ENCODE measurements at places on chromosomes 4 and X.

DNA sequence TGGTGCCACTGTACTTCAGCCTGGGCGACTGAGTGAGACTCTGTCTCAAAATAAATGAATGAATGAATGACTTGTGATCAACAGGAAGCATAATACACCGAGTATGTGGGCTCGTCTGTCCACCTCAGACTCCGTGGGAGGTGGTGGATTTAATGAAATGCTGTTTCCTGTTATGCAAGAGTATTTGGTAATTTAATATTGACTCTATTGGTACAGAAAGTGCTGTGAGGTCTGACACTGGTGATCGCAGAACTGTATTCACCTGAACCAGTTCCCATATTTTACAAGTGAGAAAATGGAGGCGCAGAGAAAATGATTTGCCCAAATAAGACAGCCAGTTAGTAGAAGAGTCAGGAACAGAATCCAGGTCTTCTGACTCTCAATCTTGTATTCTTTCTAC is 423.3 kb downstream of the RAPGEF2 start:
- no peak for DNase-seq

GRCh38 chrX:1767026-1767425 is 152.2 kb downstream of the ASMT start:
- no peak for DNase-seq

- no peak for DNase-seq
Measured at GRCh38 chr4:93981594-93981993, 153.0 kb downstream of the ATOH1 start.

DNA sequence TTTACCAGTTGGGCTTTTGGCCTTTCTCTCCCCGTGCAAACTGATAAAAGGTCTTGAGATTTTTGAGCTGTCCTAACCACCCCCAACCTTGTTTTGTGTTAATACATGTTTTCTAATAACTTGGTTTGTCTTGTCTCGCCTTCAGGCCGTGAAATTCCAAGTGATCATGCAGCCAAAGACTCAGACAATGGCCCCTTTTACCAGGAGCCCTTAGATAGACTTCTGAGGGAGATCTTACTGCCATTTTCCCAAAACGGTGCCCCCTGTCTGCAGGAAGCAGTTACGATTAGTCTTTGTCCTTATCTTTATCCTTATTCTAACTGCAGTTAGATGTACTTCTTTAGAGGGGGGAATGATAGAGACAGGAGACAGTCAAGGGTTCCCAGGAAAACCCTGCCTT is 245.3 kb upstream of the HDX start:
- DNase-seq, result no peak

- DNase-seq, result no peak
Measured at GRCh38 chr4:184016759-184017668, 111.9 kb downstream of the STOX2 start.

DNA sequence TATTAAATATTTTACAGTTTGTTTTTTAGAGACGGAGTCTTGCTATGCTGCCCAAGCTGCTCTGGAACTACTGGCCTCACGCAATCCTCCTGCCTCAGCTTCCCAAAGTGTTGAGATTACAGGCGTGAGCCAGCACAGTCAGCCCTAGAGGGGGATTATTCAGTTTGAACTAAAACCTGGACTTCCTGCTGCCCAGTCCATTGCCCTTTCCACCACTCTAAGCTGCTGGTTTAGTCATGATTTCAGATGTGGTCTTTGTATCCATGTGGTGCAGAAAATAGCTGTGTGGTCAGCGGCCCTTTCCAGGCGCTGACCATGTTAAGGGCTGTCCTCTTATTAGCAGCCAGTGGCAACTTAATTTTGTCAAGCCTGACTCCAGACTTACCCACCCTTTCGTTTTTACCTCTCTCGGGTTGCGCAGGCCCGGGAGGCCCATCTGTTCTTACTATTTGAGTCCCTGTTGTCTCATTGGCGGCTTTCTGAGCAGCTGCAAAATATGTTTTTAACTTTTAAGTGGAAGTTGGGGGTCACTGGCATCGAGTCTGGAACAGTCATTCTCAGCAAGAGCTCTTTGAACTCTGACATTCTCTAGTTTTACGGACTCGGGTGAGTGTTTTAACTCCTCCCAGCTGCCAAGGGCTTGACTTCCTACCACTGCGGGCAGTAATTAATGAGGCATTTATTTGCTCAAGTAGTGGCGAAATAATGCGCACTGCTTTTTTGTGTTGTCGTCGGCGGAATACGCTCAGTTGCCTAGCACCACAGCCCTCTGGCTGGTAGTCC is 773 bp upstream of the VMA21 start:
- DNase-seq, result peak; percentile 4

DNA sequence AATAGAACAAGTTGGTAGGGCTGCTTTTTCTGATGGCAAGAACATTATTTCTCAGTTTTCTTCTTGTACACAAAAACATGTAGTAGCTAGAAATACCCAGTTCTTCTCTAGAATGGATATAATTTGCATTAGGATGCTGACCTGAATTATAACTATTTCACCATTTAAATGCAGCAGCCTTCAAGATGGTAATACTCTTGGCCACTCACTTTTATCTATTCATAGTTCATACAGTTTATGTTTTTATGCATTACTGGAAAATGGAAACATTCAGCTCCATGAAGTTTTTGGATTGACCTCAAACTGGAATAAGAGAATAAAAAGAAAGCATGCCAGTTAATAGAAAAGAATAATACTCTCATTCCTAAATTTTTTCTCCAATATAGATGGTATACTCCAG is 487.4 kb downstream of the PABPC4L start:
- DNase-seq, result no peak

DNA sequence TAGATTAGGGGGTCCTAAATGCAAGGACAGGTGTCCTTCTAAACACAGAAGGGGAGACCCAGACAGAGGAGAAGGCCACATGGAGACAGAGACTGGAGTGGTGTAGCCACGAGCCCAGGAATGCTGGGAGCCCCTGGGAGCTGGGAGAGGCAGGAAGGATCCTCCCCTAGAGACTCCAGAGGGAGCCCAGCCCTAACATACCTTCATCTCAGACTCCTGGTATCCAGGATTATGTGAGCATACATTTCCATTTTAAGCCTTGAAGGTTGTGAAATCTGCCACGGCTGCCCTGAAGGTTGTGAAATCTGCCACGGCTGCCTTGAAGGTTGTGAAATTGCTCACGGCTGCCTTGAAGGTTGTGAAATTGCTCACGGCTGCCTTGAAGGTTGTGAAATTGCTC is 148.4 kb downstream of the ASMT start:
- no peak for DNase-seq

DNA sequence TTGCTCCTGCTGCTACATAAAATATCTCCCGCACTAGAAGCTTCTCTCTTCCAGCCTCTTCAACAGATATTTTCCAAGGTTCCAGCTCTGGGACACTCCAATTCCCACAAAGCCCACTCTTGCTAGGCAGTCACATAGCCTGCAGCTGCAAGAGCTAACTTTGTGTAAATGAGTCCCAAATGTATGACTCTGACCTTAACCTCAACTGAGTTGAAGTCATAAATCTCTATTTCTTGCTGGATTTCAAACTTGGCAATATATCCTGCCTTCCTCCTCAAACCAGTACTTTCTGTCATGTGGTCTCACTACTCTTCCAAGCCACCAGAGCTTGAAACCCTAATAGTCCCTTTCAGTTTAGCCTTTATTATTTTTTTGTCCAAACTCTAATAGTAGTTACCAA is 315.4 kb upstream of the GRIA3 start:
- DNase-seq, result no peak

- DNase-seq, result no peak
Measured at GRCh38 chr4:186347743-186348142, 81.8 kb downstream of the F11 start.

DNA sequence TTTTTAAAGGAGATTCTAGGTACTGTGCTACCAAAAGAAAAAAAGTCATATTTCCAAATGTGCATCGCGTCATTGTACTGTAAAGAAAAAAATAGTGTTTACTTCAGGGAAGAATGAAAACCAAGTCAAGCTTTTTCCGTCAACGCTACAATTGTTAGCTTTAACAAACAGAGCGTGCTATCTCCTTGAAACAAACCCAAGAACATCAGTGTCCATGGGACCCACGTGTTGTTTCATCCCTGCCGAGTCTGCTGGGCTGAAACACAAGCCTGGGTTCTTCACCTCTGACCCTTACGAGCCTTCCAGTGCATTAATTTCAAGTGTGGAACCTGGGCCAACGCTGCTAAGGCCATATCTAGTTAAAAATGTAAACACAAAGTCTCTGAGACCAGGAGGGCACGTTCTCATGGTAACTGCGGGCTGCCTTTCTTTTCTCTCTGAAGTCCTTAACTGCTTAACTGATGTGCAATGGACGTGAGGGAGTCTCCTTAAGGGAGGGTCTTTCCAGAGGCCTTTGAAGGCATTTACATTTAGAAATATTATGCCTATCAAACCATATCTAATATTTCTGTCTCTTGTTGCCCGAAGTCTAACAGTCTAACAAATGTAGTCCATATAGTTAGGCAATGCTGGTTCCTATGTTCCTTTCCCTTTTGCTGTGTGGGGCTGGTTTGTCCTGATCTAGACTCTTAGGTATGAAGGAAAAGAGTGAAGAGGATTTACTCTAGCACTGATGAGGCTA is 36.3 kb downstream of the ING2 start:
- DNase-seq, result no peak

GRCh38 chr4:150746156-150746555 is 164.2 kb downstream of the MAB21L2 start:
- DNase-seq, result no peak

GRCh38 chr4:183430994-183431347 is 13.5 kb upstream of the CDKN2AIP start:
- no peak for DNase-seq

GRCh38 chrX:136028383-136028984 is 43.2 kb downstream of the SLC9A6 start:
- DNase-seq, result no peak

GRCh38 chr4:133493776-133494175 is 344.7 kb downstream of the PCDH10 start:
- DNase-seq, result no peak

DNA sequence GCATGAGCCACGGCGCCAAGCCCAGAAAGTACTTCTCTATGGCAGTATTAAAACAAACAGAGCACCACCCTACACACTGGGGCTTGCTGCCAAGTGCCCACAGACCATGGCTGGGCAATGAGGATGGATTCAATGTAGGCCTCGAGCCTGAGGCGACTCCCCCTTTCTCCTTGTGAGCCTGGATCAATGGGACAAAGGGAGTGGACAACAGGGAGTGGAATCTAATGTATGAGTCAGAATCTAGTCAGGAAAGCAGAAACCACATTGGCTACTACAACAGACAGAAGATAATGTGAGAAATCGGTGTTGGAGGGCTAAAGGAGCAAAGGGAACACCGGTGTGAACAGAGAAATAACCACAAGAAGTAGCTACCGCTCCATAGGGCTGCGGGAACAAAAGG is 37.7 kb upstream of the OCIAD2 start:
- DNase-seq, result no peak

DNA sequence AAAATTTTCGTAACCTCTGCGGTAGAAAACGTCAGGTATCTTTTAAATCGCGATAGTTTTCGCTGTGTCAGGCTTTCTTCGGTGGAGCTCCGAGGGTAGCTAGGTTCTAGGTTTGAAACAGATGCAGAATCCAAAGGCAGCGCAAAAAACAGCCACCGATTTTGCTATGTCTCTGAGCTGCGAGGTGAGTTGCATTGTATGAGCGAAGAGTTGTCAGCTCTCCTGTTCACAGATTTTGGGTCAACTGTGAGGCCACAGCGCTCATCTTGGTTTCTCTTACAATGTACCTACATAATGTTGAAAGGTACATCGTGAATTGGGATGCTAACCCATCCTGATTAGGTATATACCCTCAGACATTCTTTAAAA is 486 bp downstream of the CLCN3 start:
- no peak for DNase-seq

DNA sequence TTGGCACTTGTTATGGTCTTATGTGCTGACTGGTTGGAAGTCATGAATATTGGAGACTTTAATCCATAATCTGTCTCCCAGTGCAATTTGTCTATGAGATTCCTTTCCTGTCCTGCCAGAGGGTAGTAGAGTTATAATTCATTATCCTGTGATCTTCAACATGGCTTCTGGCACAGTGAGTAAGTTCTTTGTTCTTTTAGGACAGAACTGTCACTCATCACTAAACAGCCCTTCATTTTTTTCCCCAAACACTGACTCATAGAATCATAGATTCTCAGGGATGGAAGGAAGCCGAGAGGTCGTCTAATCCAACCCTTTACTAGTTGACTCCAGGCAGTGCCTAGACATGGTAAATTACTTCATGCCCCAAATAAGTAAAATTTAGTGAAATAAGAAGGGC is 78.4 kb downstream of the LUZP4 start:
- DNase-seq, result no peak

- no peak for DNase-seq
Measured at GRCh38 chrX:40062525-40063155, 35.1 kb downstream of the BCOR start.

DNA sequence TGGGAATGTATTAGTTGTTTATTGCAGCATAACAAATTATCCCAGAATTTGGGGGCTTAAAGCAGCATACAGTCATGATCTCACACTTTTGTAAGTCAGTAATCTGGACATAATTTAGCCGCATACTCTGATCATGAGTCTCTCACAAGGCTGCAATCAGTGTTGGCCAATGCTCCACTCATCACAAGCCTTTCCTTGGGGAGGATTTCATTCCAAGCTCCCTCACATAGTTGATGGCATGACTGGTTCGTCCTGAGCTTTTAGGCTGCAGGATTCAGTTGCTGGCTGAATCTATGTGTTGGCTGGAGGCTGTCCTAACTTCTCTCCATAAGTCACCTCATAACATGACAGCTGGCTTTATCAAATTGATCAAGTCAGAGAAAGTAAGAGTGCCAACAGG is 1568.6 kb upstream of the PCDH7 start:
- DNase-seq, result no peak

DNA sequence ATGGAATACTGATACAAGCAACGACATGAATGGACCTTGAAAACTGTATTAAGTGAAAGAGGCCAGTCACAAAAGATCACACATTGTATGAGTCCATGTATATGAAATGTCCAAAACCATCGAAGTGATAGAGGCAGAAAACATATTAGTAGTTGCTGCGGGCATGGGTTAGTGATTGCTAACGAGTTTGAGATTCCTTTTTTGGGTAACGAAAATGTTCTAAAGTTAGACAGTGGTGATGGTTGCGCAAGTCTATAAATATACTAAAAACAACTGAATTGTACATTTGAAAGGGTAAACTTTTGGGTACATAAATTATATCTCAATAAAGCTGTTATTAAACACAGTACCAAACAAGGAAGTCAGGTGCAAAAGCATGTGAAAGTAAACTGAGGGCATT is 234.5 kb downstream of the FBXW7 start:
- no peak for DNase-seq

GRCh38 chr4:54296548-54297203 is 67.6 kb downstream of the PDGFRA start:
- no peak for DNase-seq

GRCh38 chr4:140609548-140610425 is 41.0 kb upstream of the UCP1 start:
- no peak for DNase-seq

- DNase-seq, result no peak
Measured at GRCh38 chrX:123081776-123082175, 102.3 kb upstream of the GRIA3 start.

GRCh38 chrX:9482408-9482807 is 17.6 kb downstream of the TBL1X start:
- no peak for DNase-seq
